ENCODE measurements at places on chromosomes 12 and 14. TPM values are rescaled to one million over a fixed set of nuclear protein-coding genes. Genes with fewer than 3 reads are reported as not detected.

GRCh38 chr12:4796694-4797482 lies 76.7 kb downstream of the GALNT8 start:
- no peak for DNase-seq

DNA sequence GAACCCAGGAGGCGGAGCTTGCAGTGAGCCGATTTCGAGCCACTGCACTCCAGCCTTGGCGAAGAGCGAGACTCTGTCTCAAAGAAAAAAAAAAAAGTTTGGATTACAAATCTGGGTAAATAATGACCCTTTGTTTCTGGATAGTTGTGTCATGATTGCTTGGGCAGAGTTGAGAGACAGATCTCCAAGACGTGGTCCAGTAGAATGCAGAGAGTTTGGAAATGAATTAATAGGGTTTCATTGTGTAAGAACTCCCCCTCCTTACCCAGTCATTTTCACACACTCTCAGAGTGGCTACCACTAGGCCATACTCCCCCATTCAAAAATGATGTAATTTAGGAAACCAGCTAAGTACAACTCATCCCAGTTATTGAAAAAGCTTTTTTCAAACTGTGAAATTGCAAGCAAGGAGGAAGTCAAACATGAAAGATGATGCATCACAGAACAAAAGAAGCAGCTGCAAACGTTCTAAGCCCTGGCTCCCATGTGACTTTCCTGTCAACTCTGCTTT lies 1331.9 kb downstream of the AACS start:
- DNase-seq, result no peak

GRCh38 chr12:24109381-24110039 lies 160.0 kb upstream of the SOX5 start:
- peak; percentile 6 for DNase-seq

SERPINA9 gene
- not detected for polyA plus RNA-seq

DNA sequence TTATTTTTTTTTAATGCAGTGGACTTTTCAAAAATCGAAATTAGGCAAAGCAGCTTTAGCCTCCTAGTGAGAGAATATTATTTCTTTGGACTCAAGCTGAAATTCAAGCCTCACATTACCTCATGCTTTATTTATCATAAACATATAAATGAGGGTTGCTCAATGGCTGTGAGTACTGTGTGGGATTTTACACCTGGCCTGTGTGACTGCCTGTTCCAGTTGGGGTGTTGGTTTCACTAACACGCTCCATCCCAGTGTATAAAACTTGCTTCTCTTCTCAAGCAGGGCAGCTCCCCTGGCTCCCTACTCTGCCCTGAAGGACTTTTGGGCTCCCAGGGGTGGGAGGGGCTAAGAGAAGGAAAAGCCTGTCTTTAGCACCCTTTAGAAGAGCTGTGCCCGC lies 15.0 kb downstream of the ANKLE2 start:
- no peak for DNase-seq

- DNase-seq, result no peak
Observed at GRCh38 chr12:53729644-53730043, 2.4 kb upstream of the CALCOCO1 start.

GRCh38 chr12:47079981-47080724 lies 394 bp upstream of the AMIGO2 start:
- DNase-seq, result peak; percentile 38

CCDC175 gene
- polyA plus RNA-seq, result not detected

GRCh38 chr14:99231161-99231849 lies 40.7 kb downstream of the BCL11B start:
- no peak for DNase-seq

DNA sequence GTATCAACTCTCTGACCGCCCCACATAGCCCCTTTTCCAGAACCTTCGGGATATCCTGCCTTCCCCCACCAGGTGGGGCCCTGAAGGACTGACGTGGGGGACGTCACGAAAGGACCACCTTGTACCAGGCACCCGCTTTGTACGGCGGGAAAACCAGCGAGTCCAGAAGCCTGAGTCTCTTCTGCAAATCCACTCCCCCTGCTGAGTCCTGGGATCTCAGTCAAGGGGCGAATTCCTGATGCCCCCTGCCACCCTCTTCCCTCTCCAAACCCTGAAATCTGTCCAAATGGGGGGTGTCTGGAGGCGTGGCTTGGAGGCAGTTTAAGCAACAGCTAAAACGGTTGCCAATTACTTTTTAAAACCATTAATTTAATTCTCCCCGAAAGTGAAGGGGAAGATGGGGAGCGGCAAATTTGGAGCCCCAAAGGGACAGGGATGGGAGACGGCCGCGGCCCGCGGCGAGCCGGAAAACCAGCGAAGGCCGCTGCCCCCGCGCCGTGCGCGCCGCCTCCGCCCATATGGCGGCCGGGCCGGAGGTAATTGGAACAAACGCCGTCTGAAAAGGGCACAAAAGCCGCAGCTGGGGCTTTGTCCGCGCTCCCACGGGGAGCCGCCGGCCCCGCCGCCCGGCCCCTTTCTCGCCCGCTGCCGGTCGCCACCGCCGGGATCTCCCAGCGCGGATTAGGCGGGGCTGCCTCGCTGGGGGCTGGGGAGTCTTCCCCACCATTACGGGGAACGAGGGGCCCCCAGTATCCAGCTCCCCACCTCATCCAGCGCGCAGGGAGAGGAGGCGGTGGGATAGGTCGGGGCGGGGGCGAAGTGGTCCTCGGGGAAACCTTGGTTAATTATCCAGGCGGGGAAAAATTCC lies 6.6 kb downstream of the LHX5 start:
- DNase-seq, result no peak

- no peak for DNase-seq
Observed at GRCh38 chr12:6903722-6904121, 900 bp upstream of the LRRC23 start.

DNA sequence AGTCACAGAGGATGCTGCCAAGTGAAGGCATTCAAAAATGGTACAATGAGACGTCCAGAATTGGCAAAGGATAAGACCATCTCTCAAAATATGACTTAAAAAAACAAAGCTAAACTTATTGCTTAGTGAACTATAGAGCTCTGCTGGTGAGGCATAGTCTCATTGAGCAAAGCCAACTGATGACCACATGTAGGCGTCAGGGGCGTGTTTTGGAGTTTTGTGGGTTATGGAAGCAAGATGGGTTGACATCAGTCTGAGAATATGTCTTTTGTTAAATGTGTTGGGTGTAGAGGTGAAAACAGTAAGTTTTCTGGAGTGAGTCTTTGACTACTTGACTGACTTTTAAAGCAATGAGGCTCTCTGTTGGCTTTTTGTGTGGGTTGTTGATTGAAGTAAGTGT lies 47.2 kb downstream of the ATL1 start:
- no peak for DNase-seq

- DNase-seq, result no peak
Observed at GRCh38 chr14:68805414-68805813, 12.5 kb upstream of the ZFP36L1 start.

- no peak for DNase-seq
Observed at GRCh38 chr14:21098076-21098891, at the start of gene ZNF219. Gene ZNF219 (minus strand): TSS chr14:21098655. CDS start chr14:21093591, 5,064 bp downstream.

- no peak for DNase-seq
Observed at GRCh38 chr14:68384881-68385280, 408.0 kb downstream of the ZFP36L1 start.

DNA sequence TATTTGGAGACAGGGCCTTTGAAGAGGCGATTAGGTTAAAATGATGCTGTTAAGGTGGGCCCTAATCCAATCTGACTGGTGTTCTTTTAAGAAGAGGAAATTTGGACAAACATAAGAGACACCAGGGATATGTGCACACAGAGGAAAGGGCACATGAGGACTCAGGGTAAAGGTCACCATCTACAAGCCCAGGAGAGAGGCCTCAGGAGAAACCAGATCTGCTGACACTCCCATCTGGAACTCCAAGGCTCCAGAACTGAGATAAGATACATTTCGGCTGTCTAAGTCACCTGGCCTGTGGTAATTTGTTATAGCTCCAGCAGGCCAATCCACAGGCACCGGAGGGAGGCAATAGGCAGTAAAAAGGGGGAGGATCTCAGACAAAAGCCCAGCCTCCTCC lies 48.6 kb downstream of the KICS2 start:
- no peak for DNase-seq

KRT77 gene
- polyA plus RNA-seq, result not detected

ETFBKMT gene
- polyA plus RNA-seq, result 0.50 TPM

NAA25 gene
- polyA plus RNA-seq, result 11.9 TPM

GRCh38 chr12:69840727-69841126 lies 15.7 kb downstream of the MYRFL start:
- no peak for DNase-seq

- no peak for DNase-seq
Observed at GRCh38 chr14:103220134-103220981, 97.1 kb downstream of the TNFAIP2 start.

GPR135 gene
- 0.86 TPM for polyA plus RNA-seq

DNA sequence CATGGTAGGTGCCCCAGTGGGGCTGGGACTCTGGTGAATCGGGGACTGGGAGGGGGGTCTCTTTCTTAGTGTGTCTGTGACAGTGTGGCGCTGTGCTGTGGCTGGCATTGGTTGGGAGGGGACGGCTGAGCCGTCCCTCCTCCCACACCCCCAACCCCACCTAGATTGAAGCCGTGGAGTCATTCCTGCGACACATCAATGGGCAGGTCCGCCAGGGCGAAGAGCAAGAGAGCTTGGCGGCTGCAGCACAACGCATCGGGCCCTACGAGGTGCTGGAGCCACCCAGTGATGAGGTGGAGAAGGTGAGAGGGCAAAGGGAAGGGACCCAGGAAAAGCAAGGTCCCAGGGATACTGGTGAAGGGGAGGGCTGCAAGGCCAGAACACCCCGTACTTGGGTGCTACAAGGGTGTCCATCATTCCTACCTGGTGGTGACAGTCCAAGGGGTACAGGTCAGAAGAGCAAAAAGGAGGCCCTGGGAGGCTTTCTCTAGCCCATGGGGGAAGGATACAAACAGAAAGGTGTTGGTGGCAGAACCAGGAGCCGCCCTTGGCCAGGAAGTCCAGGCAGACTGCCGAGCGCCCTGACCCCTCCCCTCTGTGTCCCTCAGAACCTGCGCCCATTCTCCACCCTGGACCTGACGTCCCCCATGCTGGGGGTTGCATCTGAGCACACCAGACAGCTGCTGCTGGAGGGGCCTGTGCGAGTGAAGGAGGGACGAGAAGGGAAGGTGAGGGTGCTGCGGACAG lies 7.4 kb downstream of the PLEKHG6 start:
- DNase-seq, result no peak

DNA sequence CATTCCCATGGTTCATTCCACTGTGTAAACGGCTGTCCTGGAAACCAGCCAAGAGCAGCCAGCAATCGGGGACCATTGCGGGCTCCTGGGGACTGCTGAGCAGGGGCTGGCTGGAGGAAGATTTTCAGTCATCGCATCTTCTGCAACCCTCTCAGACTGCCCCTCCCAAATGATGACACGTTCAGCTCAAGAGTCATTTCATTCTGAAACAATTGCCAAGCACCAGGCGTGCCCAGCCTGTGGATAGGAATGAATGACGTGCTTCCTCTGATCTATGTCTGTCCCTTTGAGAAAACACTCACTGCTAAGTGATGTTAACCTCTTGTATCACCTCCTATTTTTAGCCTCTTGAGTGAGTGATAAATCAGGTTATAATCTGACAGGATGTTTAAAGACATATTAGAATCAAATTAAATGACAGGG lies 62.0 kb downstream of the NDUFA12 start:
- DNase-seq, result no peak

CARMIL3 gene
- 0.10 TPM for polyA plus RNA-seq

DNA sequence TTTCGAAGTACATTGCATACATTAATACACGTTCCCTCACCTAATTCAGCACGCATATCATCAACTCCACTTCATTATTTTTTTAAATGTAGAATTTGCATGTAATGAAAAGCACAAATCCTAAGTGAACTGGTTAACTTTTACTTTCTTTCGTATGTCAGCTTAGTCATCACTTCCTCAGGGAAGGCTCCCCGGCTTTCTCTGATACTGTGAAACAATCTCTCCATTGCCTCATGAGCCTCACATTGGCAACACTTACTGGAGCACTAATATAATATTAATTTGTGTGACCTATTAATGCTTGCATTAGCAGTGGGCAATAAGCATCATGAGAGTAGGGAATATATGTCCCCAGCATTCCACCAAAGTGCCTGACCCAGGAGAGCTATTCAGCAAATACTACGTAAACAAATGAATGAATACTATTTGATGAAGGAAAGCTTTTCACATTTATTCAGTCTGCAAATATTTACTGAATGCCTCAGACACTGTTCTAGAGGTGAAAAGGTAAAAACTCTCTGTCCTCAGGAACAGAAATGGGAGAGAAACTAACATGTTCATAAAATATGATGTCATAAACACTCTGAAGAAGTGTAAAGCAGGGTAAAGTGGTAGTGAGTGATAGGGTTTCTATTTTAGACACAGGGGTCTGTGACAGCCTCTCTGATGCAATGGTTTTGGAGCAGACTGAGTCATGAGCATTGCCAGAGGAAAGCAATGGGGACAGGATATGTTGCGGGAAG lies 327.5 kb upstream of the DIO2 start:
- no peak for DNase-seq

GRCh38 chr14:48973151-48973550 lies 613.0 kb downstream of the RPS29 start:
- DNase-seq, result no peak

GRCh38 chr14:22268875-22269274 lies 320.1 kb downstream of the DAD1 start:
- no peak for DNase-seq

DNA sequence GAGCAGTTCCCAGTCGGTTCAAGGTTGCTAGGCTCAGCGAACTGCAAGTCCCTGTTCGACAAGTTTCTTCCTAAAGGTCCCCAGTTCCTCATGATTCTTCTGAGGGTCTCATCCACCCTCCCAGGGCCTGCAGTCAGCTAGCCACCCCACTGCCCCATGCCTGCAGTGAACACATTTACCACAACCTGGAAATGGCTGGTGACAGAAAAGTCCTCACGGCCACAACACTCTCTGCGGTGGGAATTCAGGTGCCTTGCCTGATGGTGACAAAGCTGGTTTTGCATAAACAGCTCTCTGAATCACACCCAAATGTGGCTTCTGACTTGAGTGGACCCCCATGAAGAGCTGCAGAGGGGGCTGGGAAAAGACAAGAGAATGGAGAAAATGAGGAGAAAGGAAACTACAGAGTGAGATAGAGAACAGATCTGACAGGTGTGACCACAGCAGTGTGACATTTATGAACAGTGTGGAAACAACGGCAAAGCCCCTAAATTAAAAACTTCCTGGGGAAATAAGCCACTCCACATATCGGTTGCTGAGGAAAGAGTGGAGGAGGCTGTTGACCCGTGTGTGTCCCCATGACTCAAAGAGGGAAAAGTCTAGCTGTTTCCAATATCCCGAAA lies 1.3 kb upstream of the CD27 start:
- no peak for DNase-seq

- no peak for DNase-seq
Observed at GRCh38 chr12:19946550-19946949, 421.8 kb upstream of the PDE3A start.

FOXG1 gene
- polyA plus RNA-seq, result not detected

DNA sequence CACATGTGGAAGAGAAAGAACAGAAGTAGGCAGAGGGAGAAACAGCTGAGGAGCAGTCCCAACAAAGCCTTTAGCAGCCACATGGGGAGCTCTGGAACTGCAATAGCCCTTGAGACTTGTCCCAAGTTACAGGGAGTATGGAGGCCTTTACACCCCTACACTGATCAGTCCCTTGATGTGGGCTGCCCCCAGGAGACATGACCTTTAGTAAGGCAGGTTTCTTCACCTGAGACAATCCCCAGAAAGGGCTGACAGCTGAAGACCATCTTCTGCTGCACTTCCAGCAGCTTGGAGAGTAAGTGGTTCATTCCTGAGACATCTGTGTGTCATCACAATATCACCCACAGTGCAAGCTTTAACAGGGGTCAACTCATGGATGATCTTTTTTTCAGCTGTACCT lies 8.6 kb upstream of the SNAPC1 start:
- no peak for DNase-seq

GRCh38 chr14:55052269-55052930 lies 953 bp downstream of the MAPK1IP1L start:
- no peak for DNase-seq

GRCh38 chr12:126432780-126433179 lies 1367.5 kb downstream of the AACS start:
- no peak for DNase-seq
